Stimulated activated CD4-positive, alpha-beta T cell treated with anti-CD3 and anti-CD28 coated beads, Interleukin-15, amount 100 ng/mL, for 1 hour (primary cell): ENCODE measurements at places on chromosomes 11 and 22.
A peak's percentile ranks its signal among the peaks of the same experiment; 100 is the strongest.

GRCh38 chr11:46700241-46701077, at the start of the genes ARHGAP1 and ZNF408:
ARHGAP1 (minus strand) TSS chr11:46700619; CDS start chr11:46696107, 4,512 bp downstream.
ZNF408 (plus strand) TSS chr11:46701031; CDS start chr11:46701048, 17 bp downstream.
- peak; percentile 98 for DNase-seq

- peak; percentile 78 for DNase-seq
Observed at GRCh38 chr11:86244063-86244521, 461 bp upstream of the EED start.

DNA sequence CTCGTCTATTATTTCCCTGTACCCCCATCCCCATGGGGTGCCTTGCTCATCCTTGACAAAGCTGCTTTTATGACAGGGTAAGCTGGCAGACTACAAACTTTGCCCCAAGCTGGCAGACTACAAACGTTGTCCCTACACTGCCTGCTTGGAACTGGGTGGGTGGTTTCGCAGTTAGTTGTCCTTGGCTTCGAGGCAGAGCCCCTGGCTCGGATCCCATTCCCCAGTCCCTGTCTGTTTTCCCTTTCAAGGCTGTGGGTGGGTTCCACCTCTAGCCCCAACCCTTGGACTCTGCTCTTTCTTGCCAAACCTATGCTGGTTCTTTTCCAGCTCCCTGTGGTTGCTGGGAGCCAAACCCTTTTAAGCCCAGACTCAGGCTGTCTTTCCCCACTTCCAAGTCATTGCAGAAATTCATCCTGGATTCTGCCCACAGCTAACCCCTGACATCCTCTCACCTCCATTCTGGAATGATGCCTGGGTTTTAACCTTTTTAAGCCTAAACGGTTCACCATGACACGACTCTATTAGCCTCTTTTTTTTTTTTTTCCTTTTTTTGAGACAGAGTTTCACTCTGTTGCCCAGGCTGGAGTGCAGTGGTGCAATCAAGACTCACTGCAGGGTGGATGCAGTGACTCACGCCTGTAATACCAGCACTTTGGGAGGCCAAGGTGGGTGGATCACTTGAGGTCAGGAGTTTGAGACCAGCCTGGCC, 9.2 kb upstream of the RBM14 start:
- no peak for DNase-seq

- no peak for DNase-seq
Observed at GRCh38 chr11:93623179-93623578, 38.3 kb upstream of the CEP295 start.

GRCh38 chr11:643849-644738, 7.0 kb downstream of the DRD4 start:
- no peak for DNase-seq

GRCh38 chr11:82718821-82719220, 14.8 kb downstream of the FAM181B start:
- no peak for DNase-seq

DNA sequence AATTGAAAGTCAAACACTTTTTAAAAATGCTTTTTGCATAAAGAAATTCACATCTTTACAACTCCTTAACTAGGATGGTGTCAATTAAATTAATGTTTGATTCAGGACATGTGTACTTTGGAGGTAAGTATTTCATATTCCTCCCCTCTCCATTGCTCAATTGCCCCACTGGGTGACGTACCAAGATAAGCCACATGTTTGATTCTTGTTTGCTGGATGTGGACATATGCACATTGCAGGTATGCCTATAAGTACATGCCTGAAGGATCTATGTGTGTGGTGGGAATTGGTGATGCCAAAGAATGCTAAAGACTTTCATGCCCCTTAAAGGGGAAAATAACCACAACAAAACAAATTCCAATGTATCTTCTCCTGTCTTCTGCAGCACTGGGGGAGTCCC, 5.8 kb downstream of the CD44 start:
- no peak for DNase-seq

DNA sequence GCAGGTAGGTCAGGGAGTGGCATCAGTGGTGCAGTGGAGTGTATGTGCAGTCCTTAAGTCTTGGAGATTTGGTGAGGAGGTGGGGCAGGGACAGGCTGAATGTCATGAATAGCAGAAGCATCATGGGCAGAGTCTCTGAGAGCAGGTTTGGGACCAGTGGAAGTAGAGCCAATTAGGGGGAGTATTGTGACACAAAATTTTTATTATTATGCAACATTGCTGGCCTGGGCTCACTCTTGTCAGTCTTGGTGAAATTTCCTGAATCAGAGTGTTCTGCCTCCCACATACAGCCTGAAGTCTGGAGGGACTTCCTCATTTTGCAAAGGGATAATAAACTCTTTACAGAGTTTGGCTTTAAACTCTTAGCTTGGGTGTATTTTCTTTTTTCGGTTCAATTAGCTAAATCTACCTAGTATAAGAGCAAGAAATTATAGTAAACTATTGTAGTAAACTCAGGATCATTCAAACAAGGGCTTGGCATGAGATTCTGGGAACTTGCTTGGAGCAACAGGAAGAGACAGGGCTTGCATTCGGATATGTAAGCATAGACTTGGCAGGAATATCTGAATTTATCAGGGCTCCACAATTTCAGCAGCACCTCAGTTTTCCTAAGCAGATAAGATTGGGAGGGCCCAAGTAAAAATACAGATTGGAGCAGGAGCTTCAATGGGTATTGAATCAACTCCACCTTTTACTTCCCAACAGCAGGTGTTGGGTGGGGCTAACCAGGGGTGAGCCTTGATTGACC, 67.7 kb downstream of the FDX1 start:
- DNase-seq, result no peak

- no peak for DNase-seq
Observed at GRCh38 chr11:46181843-46182424, 60.7 kb upstream of the PHF21A start.

DNA sequence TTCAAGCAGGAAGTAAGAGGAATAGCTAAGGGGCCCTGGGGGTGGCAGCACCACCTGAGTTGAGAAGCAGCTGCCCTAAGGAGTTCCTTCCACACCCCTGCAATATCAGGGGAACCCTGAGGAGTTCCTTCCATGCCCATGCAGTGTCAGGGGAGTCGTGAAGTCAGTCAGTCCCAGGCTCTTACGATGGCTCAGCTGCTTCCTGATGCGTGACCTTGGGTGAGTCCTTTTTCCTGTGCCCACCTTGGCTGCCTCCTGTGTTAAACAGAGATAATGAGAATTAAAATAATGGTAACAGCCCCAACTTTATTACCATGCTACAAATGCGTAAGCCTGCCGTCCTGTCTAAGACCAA, 181.1 kb downstream of the MIAT start:
- DNase-seq, result no peak

DNA sequence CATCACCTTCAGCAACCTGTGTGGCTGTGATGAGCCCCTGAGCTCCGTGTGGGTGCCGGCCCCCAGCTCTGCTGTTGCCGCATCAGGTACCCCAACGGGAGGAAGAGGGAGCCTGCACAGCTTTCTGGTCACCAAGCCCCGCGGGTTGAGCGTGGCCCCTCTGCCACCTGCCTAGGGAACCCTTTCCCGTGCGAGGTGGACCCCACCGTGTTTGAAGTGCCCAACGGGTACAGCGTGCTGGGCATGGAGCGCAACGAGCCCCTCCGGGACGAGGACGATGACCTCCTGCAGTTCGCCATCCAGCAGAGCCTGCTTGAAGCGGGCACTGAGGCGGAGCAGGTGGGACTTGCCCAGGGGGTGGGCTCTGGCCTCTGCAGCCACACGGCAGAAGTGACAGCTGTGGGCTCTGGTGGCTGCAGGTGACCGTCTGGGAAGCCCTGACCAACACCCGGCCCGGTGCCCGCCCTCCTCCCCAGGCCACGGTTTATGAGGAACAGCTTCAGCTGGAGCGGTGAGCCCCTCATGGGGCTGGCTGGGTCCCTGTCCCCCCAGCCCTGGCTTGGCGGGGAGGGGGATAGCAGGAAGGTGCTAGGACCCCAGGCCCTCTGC, 1.9 kb upstream of the SSH3 start:
- DNase-seq, result no peak

- DNase-seq, result no peak
Observed at GRCh38 chr22:20577549-20577975, 70.2 kb downstream of the MED15 start.

DNA sequence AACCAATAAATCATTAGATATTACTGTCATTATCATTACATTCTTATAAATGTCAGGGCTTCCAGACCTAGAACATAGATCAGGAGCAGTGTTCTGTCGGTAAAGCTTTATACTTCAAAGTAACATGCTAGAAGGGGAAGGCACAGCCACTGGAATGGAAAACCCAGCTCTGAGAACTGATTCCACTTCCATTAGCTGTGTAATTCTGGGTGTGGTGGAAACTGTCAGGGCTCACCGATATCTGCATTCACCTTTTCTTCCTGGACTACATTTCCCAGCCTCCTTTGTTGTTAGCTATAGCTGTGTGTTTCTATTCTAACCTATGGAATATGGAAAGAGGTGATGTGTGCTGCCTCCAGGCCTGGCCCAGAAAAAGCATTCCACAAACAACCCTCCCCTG, 585.8 kb downstream of the BUD13 start:
- DNase-seq, result no peak

- DNase-seq, result no peak
Observed at GRCh38 chr11:104650234-104650633, 248.0 kb downstream of the CASP12 start.

DNA sequence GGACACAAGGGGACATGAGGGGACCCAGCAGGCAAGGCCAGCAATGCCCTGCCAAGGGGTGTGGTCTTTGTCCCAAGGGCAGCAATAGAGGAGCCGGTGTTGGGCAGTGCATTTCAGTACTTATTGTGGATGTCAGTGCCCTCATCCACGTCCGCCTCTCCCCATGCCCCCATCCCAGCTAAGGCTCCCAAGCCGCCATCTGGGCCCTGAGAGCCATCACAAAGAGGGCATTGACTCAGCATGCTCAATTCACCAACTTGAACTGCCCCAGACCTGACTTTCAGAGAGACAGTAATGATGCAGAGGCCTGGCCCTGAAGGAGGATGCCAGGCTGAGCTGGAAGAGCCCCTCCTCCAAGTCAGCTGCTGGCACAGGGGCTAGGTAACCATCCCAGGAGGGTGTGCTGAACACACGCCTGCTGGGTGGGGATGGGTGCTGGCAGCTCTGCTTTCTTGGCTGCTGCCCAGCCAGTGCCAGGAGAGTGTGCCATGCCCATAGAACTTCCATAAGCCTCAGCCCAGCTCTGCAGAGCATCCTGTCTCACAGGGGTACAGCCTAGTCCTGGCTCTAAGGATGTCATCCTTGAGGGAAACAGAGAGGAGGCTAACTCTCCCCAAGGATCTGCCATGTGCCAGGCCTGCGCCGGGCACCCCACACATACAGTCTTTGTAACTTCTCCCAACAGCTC, 46.5 kb downstream of the PDE2A start:
- DNase-seq, result no peak

DNA sequence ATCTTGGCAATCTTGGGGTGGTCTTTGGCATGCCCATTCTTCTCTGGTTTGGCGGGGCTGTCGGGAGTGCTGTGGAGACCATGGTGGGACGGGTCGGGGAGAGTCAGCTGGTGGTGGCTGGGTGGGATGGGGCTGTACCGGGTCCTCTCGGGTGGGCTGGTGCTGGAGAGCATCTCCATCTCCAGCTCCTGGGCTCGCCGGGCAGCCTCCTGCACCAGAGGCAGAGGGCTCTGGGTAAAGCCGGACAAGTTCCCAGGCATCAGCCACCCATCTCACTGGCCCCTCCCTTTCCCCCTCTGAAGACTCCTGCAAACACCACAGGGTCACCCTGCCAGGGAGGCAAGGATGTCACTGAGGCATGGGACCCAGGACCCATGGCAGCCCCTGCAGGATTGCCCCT, 25.1 kb downstream of the ANKK1 start:
- no peak for DNase-seq
